CD4-positive, alpha-beta T cell treated with Interleukin-21 for 1 hour (primary cell): ENCODE measurements at places on chromosomes 6 and 20.

- no peak for DNase-seq
Measured at GRCh38 chr6:6825193-6825784, 236.8 kb downstream of the LY86 start.

GRCh38 chr6:81894306-81894705 lies 141.8 kb upstream of the TENT5A start:
- DNase-seq, result no peak

- DNase-seq, result no peak
Measured at GRCh38 chr20:38165966-38166702, 1.1 kb upstream of the TGM2 start.

DNA sequence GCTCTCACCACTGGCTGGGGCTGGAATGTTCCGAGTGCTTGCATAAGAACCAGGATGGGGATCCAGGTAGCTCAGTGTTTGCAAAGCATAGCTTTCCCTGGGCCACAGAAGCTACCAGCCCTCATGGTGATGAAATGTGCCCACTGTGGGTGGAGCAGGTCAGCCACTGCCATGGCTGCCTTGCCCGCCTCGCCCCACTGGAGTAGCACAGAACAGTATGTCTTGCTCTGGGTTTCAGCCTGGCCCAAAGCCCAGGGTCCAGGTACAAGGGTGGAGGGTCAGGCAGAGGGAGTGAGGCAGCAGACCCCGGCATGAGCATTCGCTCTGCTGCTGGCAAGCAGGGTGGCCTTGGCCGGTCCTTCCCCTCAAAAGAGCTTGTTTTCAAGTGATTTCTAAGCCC lies 34.7 kb downstream of the KCNK17 start:
- no peak for DNase-seq

DNA sequence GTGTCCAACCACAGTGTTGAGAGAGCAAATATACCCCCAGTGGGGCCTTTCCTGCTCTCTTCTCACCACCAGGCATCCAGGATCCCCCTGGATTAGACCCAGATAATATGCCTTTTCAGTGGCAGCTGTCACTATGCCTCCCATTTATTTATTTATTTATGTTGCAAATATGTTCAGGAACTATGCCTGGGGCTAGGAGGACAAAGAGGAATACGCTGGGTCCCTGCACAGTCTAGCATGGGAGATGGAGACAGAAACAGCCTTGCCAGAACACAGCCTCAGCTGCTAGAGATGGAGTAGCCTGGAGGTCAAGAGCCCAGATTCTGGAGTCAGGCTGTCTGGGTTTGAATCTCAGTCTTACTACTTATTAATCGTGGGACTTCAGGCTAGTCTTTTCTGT lies 74.6 kb upstream of the LRFN2 start:
- DNase-seq, result no peak

- DNase-seq, result peak; percentile 30
Measured at GRCh38 chr6:13710552-13711323, 897 bp downstream of the RANBP9 start.

DNA sequence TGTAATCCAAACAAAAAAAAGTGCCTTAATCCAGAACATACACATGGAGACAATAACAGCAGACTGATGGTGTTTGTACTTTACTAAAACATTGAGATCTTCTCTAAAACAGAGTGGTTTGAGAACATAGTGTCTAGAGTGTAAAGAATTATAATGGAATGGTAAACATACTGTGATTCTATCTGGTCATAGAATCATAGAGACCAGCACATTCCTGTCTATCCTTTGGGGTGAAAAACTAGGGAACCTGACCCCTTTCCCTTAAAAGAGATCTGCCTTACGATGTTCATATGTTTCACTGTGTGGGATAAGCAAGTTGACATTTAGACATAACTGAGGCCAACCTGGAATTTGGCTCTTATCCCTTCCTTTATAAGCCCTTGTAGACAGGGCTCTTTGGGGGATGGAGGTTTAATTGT lies 55.7 kb downstream of the TRMT11 start:
- DNase-seq, result no peak

- DNase-seq, result peak; percentile 9
Measured at GRCh38 chr6:117483004-117483644, 650 bp downstream of the DCBLD1 start.

GRCh38 chr6:63663147-63663955 lies 27.7 kb downstream of the PHF3 start:
- no peak for DNase-seq

- DNase-seq, result no peak
Measured at GRCh38 chr6:157522472-157522871, 141.5 kb downstream of the ZDHHC14 start.

GRCh38 chr6:69026243-69026642 lies 391.2 kb downstream of the ADGRB3 start:
- no peak for DNase-seq

DNA sequence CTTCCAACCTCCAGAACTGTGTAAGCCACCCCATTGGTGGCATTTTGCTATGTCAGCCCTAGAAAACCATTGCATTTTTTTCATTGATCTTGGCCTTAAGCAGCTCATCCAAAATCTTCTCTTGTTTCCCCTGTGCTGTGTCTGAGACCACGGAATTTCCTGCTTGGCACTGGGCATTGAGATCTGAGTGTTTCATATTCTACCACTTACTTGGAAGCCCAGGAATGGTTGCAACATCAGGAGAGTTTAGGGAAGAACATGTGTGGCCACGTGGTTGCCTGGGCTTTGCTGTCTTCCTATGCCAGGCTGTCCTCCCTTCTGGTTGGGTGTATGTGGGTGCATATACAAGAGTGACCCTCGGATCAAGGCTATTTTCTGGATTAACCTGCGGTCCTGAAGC lies 139.3 kb upstream of the PMEPA1 start:
- no peak for DNase-seq

DNA sequence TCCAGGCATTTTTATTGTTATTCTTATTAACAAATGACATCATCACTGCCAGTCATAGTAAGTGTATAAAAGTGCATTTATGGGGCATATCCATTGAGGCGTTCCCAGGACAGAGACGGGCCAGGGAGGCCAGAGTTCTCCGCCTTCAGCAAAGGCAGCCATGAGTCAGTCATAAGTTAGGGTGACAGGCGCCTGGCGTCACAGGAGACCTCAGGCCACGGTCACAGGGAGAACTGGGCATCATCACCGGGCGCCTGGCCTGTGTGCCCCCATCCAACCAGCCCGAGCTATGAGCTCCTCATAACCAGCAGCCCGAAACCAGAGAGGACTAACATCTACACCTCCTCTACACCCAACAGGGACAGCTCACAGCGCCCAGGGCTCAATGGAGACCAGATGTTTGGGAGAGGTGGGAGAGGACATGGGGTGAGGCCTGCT lies 259.2 kb downstream of the DLL1 start:
- no peak for DNase-seq

GRCh38 chr6:166758136-166758704 lies 131.2 kb upstream of the RPS6KA2 start:
- no peak for DNase-seq

- DNase-seq, result no peak
Measured at GRCh38 chr6:159894991-159895390, 4.2 kb downstream of the MAS1 start.

DNA sequence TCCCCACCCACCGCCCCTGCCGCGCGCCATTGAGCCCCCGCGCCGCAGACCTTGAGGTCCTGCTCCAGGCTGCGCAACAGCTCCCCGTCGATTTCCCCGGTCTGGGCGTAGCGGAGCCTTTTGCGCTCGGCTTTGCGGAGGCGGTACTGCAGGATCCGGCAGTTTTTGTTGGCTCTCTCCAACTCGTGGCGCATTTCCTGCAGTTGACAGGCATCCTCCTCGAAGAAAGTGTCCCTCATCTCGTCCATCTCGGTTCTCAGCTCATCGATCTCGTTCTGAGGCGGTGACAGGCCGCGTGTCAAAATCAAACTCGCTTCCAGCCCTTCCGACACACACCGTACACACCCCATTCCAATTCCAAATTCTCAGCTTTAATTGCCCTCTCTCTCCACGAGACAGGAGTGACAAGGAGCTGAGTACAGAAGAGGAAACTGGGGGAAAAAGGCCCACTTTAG lies 4.3 kb downstream of the MTCL3 start:
- peak; percentile 52 for DNase-seq

- no peak for DNase-seq
Measured at GRCh38 chr6:4879741-4880275, 103.6 kb downstream of the CDYL start.

DNA sequence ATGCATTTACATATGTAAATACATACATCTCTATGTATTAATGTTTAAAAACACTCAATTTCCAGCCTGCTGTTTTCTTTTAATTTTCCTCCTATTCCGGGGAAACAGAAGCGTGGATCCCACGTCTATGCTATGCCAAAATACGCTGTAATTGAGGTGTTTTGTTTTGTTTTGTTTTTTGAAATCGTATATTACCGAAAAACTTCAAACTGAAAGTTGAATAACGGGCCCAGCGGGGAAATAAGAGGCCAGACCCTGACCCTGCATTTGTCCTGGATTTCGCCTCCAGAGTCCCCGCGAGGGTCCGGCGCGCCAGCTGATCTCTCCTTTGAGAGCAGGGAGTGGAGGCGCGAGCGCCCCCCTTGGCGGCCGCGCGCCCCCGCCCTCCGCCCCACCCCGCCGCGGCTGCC lies 355 bp upstream of the BMP2 start:
- DNase-seq, result no peak

DNA sequence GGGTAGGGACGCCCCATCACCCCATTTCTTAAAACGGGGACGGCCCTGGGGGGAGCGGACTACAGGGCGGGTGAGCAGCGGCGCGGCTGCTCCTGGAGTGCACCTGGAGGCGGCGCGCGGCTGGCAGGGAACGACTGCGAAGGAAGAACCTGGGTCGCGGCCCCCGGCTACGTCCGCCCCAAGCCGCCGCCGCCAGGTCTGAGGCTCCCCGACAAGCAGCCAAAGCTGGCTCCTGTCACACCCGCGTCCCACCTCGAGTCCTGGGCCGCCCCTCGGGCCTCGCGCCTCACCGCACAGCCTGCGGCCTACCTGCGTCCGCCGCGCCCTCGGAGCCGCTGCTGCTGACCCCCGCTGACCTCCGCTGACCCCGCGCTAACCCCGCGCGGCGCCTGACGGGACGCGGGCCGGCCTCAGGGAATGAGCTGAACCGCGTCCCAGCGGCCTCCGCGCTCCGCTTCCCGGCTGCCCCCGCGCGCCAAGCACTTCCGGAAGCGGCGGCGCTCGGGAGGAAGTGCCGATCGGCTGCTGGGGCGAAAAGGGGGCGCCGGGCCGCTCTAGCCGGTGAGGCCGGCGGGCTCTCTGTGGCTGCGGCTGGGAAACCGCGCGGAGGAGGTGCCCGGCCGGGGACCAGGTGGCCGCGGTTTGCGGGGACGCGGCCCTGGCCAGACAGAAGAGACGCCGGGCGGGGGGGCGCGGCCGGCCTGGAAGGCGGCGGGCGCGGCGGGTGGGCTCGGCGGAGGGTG lies at the start of the genes ARFRP1 and ZGPAT:
Gene ARFRP1, minus strand, starts transcription at position 419 of the 743 bp plus-strand sequence. CDS start 885 bp downstream, outside the sequence.
Gene ZGPAT, plus strand, starts transcription at position 482 of the 743 bp plus-strand sequence. CDS start 542 bp downstream, outside the sequence.
- DNase-seq, result peak; percentile 90

DNA sequence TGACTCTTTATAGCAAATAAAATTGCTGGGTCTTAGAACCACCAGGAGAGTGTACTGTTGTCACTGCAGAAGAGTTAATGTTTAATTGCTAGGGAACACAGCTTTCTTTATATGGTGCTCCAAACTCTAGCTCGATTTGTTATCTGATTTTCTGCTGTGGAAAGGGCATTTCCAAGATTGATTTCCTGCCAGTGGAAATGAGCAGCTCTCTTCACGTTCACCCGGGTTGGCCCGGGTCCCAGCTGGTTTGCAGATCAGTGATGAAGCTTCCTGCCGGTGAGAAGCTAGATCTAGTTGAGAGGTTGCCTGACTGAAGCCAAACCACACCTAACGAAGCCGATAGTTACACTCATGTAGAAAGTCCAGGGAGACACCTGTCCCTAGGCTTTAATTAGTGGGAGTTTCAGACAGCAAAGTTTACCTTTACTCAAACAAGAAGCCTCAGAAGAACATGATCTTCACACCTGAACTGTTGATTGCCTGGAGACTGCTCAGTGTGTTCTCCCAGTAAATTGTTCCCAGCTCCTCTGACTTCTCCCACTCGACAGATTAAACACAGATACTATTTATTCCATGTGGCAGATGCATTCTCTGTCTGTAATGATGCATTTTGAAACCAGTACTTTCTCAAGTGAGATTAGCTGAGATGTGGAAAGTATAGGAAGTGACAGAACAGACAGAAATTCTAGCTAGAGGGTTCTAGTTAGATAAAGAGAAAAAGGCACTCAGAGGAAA lies 27.8 kb downstream of the PAQR8 start:
- DNase-seq, result peak; percentile 73

DNA sequence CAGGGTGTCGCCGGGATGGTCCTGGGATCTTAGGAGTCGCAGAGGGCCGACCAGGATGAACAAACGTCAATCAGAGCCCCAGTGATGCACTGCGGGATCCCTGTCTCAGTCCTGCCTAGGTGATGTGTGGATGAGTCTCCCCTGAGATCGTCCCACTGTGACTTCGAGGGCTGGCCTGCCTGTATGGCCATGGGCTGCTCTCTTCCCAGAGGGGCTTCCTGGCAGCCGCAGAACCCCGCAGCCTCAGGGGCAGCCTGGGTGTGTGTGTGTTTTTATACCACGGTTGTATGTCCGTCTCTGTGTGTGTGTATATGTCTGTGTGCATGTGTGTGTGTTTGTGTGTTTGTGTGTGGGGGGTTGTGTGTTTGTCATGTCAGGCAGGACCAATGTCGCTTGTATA lies 111.6 kb downstream of the MYLK4 start:
- no peak for DNase-seq

DNA sequence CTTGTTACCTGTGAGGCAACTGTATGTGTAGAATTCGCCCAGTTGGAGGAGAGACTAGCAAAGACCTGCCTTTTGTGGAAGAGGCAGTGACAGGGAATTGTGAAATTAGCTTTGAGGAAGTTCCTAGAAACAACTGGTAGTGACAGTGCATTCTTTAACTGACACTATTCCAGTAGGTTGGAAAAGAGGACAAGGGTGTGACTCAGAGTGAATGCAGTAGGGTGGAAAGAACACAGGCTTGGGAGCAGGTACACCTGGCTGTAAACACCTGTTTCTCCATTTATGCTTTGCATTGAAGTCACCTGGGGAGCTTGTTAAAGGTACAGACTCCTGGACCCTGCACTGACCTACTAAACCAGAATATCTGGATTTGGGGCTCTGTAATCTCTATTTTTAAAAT lies 295.7 kb downstream of the PHACTR1 start:
- no peak for DNase-seq

DNA sequence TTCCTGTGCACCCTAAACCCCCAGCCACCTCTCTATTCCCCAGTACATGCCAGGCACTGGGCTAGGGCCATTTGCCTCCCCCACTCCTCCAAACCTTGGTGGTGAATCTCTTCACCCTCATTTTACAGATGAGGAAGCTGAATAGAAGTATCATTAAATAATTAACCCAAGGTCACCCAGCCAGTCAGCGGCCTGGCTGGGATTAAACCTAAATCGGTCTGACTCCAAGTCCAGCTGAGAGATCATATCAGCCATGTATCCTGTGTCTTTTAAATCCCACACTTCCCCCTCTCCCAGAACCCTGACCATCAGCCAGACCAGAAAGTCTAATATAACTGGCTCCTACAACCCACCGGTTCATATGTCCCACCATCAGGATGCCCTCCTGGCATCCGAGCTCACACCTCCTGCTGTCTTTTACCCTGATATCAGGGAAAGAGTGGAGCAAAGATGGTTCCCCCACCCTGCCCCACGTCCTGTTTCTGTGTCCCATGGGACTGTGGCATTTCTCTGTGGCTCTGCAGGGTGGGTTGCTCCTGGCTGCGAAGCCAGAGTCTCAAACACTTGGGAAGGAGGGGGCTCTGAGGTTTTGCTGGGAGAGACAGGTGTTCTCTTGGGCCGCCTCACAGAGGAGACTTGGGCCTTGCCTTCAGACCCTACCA lies 145.3 kb downstream of the VEGFA start:
- no peak for DNase-seq

- no peak for DNase-seq
Measured at GRCh38 chr20:16488616-16489015, 84.6 kb downstream of the KIF16B start.
